ENCODE measurements at places on chromosomes 6 and 20.

DNA sequence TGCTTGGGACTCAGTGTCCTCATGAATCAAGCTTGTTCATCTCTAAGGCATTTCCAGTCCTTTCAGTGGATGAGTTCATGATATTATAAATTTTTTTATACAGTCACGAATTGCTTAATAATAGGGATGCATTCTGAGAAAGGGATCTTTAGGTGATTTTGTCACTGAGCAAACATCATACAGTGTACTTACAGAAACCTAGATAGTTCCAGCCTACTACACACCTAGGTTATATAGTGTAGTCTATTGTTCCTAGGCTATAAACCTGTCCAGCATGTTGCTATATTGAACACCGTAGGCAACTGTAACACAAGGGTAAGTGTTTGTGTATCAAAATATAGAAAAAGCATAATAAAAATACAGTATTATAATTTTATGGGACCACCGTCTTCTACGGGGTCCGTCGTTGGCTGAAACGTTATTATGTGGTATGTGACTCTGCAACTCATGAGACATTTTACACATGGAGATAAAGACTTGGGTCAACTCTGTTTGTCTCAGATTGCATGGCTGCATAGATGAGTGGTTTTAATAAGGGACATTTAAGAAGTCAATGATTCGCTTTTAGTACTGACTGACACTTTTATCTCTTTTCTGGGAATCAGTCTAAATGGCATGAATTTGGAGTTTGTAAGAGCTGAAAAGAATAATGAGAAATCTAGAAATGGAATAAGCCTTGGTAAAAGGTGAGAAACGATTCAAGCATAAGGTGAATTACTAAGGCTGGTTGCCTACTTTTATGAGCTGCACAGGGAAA is 33.2 kb downstream of the CLIC5 start:
- no peak for DNase-seq

DNA sequence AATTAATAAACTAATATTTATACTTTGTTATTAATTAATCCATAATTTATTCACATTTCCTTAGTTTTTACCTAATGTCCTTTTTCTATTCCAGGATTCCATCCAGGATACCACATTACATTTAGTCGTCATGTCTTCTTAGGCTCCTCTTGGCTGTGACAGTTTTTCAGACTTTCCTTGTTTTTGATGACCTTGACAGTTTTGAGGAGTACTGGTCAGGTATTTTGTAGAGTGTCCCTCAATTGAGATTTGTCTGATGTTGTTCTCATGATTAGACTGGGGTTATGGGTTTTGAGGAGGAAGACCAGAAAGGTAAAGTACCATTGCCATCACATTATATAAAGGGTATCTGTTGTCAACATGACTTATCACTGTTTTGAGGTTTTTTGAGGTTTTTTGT is 67.3 kb downstream of the ZNF292 start:
- no peak for DNase-seq

DNA sequence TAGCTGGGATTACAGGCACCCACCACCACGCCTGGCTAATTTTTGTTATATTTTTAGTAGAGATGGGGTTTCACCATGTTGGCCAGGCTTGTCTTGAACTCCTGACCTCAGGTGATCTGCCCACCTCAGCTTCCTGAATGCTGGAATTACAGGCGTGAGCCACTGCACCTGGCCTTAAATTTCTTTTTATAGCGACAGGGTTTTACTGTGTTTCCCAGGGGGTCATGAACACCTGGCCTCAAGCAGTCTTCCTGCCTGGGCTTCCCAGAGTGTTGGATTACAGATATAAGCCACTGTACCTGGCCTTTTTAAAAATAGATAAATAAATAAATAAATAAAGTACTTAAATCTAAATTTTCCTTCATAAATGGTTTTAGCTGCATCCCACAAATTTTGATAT is 57.5 kb downstream of the LIN28B start:
- DNase-seq, result no peak

- no peak for DNase-seq
These were observed 8.8 kb downstream of the RSPH3 start for GRCh38 chr6:158991017-158991723.

GRCh38 chr20:1905693-1906092 is 10.5 kb downstream of the SIRPA start:
- no peak for DNase-seq

GRCh38 chr6:15026832-15027231 is 219.0 kb upstream of the JARID2 start:
- no peak for DNase-seq

DNA sequence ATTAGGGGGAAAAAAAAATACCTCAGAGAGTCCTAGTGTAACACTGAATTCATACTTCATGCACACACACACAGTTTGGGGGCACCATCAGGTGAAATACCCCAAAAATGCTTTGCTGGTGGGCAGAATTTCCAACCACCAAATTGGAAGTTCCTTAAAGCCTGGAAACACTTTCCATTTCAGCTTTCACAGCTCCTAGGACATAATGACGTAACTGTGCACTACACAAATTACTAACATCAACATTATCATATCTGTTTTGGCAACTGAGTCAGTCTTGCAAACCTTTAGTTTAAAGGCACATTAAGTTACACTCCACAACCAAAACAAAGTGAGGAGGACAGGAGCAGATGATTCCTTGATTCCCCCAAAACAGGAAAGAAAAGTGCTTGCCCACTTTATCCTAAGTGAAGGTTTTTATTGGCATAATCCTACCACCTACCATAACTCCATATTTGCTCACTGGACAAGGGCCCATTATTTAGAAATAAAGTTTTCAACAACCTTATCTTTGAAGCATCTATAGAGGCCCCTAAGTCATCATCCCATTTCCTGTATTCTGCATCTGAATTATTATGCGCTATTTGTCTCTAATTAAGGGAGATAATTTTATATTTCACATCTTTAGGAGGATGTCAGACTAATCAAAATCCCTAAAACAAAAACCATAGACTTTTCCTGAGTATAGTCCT is 3.4 kb downstream of the MBOAT1 start:
- DNase-seq, result no peak

- DNase-seq, result no peak
These were observed 157.0 kb upstream of the ENPP5 start for GRCh38 chr6:46327779-46328178.

DNA sequence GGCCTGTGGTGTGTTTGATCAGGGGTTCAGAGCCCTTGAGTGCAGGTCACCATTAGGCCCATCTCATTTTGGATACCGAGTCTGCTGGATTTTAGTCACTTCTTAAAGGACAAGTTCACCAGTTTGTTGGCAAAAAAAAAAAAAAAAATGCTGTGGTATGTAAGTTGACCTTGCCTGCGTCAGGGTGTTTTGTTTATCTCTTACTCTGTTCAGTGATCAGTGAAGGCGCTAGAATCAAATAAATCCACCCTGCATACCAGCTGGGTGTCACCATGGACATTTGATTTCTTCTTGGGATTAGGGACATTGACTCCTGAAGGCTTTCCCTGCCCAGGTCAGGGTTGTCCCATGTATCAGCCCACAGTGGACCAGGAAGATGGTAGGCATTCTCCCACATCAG is 6.7 kb downstream of the SMOC2 start:
- DNase-seq, result no peak

- DNase-seq, result no peak
These were observed 322.1 kb upstream of the NT5E start for GRCh38 chr6:85127696-85128243.

DNA sequence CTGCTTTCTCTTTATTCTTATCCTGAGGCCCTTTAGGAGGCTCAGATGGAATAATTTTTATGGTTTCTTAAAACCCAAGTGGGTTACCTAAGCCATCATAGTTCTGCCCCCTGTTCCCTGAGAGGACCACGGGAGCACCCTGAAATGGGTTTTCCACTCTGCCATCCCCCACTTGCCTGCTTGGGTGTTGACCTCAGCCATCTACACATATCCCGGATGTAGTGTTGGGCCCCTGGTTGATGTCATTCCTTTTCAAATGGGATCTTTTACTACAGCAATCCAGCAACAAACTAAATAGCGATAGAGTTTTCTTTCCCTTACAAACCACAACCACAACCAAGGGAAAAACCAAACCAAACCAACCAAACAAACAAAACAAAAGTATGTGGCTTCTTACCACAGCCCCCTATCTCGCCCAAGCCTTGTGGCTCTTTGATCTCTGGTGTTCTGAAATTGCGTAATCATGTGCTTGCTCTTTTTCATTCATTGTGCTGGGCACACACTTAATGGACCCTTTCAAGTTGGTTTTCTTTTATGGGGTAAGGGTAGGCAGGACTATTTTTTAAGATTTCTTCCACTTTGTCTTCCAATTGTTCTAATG is 154.9 kb downstream of the ESR1 start:
- no peak for DNase-seq

- DNase-seq, result no peak
These were observed 716.2 kb downstream of the EYS start for GRCh38 chr6:64990652-64991304.

DNA sequence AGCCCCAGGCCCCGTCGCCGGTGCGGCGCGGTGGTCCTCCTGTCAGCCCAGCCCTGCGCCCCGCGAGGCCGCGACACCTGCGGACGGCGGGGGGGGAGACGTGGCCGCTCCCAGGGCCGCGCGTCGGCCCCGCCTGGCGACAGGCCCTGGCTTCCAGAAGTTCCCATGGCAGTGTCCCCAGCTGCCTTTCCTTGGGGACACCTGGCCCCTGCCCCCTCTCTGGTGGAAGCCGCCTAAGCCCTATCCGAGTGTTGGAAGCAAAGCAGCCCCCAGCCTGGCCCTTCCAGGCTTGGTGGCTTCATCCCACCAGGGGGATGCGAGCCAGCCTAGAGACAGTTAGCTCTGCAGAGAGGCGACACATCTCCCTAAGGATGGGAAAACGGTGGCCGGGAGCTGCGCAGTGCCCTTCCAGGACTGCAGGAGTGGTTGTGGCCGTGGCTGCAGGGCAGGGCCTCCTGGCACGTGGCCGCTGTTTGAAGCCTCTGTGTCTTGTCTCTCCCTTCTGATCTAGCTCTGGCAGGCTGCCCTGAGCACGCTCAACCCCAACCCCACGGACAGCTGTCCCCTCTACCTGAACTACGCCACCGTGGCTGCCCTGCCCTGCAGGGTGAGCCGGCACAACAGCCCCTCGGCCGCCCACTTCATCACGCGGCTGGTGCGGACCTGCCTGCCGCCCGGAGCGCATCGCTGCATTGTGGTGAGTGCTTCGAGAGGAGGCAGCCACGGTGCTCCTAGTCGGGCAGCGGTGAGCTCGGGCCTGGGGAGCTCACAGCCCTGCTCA is 816 bp downstream of the NPEPL1 start:
- no peak for DNase-seq

DNA sequence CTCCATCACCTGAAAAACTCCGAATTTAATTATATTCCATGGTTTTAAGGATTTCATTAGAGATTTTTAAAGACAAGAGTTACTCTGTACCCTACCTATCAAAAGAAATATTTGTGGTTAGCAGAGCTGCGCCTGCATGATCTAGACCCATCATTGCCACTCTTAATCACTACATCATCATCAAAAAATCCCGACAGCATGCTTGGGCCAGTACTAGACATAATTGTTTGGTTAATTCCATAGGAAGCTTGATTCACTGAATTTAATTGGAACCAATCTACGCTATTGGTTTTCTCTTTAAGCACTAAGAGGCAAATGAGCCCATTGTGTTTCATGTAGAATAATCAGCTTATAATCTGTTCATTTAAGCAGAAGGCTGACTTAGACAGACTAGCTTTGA is 33.4 kb upstream of the RNF217 start:
- no peak for DNase-seq

DNA sequence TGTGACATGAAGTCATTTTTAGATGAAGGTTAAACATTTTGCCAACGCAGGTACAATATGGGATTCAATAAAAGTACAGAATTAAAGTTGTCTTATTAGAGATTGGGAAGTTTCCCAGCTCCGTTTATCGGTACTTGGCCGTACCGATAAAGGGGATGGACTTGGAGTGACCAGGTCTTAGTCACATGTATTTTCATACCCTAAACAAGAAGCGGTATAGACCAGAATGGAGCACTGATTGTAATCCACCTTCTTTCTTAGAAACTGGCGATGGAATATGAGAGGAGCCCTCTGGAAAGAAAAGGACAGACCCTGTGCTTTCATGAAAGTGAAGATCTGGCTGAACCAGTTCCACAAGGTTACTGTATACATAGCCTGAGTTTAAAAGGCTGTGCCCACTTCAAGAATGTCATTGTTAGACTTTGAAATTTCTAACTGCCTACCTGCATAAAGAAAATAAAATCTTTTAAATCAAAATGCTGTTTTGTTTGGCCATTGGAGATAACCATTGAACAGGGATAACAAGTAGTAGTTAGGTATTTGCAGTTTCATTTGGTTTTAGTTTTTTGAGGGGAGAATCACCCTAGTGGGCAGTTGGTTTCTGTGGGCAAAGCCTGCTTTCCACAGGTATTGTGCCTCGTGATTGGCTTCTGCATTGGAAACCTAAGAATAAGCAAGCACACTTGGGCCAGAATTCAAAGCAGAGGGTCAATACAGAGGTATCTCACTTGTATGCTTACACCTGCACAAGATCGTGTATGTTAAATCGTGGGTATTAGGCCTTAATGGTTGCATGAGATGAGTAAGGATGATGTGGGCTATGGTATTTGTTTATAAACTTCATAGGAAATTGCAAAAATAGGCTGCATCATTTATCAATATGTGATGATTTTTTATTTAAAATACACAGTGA is 11.2 kb upstream of the ZNFX1 start:
- no peak for DNase-seq

DNA sequence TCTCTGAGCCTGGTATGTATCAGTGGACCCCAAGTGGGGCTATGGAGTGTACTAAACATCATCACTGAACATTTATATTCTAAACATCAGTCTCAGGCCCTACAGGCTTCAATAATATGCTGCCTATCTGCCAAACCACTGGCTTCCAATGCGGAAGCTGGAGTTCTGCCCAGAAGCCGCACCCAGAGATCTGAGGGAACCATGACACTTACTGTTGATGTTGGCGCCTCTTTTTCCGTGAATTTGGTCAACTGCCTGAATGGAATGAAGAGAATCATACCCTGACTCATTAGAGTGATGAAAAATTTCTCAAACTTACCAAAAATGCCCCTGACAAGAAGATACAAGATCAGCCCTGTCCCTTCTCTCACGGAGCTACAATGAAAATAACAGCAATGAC is 66.2 kb downstream of the SLC22A23 start:
- no peak for DNase-seq

DNA sequence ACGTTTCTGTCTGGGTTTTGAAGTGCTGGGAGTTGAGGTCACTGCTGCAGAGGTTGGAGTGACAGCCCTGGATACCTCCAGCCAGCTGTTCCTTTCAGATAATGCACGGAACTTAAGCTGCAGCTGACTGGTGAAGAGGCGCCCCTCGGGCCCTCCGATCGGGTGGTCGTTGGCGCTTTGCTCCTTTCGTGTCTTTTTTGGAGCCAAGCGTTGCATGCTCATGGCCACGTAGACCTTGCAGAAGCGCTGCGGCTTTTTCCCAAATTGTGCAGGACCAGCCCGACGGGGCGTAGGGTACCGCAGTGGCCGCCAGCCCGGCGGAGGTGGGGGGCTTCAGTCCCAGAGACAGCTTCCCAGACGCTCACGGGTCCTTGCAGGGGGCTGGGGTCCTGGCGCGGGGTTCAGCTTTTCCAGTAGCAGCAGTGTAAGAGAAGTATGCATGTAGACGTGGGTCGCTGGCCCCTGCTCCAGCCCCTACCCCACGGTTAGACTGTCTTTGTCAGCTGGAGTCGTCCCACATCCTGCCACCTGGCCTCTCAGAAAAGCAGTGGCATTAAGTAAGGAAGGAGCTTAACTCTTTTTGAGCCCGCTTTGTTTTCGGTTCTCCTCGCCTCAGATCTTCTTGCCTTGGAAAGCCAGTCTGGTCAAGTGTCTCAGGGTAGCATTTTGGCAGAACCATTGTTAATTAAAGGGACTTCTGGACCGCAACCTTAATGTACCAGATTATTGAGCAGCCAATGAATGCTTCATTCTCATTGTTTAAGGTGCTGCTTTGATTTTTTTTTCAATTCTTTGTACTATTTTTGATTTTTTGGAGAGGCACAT is 838 bp downstream of the TNFAIP3 start:
- no peak for DNase-seq

Measured in thoracic aorta (tissue), 2 donors.